Activated naive CD4-positive, alpha-beta T cell (primary cell): ENCODE measurements at places on chromosomes 7 and 10.

DNA sequence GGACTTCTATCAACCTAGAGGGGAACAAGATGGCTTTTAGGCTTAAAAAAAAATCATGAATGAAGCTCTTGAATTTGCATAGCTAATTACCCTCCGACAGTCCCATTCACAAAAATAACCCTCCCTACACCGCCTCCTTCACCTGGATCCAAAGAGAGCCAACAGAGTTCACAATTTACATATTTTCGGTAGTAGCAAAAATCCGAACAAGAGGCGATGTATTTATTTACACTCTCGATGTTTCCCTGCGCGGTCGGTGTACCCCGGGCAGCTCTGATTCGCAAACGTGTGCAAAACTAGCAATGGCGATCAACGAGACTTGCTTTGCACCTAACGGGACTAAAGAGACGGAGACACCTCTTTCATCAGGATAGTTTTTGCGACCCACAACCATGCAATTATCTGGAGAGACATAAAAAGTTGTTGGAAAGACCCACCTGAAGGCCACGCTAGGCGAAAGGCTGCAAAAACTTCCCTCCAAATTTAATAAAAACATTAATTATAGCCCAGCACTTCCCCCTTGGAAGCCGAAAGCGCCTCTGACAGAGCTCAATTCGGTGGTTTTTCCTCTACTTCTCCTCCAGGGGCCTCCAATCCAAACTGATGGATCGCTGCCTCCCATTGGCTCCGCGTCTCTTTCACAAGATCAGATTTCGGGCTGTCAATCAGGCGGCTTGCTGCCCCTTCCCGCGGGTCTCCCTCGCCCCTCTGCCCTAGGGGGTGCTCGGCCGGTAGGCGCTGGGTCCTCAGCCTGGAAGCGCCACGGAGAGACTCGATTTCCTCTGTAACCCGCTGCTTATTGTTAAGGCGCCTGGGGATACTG lies at the start of gene ETV1:
Gene ETV1, minus strand, starts transcription at position 541 of the 823 bp plus-strand sequence. CDS start 614 bp downstream, outside the sequence.
- DNase-seq = no peak

- DNase-seq = no peak
Measured at GRCh38 chr10:2682491-2682890, 384.9 kb upstream of the PFKP start.

DNA sequence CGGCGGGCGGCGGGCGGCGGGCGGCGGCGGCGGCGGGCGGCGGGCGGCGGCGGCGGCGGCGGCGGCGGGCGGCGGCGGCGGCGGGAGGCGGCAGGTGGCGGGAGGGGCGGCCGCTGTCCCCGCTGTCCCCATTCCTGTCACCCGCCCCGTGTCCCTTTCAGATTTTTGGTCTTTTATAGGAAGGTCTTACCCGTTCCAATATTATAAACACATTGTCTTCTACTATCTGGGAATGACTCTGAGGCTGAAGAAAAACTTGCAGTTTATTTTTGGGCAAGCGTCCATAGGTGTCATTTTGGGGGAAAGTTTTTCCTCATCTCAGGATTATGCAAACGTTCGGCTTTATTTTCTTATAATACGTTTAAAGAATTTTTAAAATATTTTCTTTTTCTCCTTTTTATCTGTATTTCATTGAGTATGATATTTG lies 578 bp downstream of the ZNF713 start:
- no peak for DNase-seq

DNA sequence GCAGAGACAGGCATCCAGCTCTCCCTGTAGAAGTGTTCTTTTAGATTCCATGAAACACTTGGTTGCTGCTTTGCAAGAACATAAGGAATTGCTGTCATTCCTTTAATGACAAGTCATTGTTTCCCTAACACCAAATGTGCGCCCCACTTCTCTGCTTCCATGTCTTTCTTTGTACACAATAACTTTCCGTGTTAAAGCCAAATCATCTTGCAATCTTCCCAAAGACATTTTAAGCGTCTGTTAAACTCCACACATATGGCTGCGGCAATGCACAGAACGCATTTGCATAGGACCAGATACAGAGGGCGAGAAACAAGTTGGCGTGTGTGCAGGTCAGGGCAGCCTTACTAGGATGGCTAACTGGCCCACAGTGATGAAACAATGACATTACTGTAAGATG lies 399.3 kb upstream of the PRKCQ start:
- DNase-seq = no peak

DNA sequence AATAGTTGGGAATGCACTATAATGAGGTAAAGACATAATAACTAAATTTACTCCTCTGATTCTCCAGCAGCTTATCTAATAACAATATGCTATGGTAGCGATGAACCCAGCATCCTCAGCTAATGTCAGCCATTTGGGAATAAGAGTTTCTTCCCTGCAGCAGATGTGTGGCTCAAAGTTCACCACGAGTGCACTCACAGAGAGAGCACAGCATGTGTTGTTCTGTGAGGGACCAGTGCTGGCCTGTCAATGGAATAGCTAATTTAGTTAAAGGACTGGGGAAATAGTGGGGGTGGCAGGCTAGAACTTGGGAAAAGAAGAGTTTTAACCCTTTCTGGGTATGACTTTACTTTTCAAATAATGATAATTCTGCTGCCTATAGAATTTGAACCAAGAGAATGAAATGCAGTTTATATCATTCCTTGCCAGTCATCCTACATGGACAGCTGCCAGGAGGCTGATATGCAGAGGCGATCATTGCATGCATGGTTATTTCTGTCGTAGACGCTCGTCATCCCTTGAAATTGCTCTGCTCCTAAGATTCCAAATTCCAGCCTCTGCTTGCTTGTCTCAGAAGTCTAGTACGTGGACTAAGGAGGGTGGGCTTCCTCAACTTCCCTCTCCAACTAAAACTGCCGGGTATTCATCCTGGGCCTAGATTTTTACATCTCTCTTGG lies 355.6 kb downstream of the RNLS start:
- DNase-seq = no peak

DNA sequence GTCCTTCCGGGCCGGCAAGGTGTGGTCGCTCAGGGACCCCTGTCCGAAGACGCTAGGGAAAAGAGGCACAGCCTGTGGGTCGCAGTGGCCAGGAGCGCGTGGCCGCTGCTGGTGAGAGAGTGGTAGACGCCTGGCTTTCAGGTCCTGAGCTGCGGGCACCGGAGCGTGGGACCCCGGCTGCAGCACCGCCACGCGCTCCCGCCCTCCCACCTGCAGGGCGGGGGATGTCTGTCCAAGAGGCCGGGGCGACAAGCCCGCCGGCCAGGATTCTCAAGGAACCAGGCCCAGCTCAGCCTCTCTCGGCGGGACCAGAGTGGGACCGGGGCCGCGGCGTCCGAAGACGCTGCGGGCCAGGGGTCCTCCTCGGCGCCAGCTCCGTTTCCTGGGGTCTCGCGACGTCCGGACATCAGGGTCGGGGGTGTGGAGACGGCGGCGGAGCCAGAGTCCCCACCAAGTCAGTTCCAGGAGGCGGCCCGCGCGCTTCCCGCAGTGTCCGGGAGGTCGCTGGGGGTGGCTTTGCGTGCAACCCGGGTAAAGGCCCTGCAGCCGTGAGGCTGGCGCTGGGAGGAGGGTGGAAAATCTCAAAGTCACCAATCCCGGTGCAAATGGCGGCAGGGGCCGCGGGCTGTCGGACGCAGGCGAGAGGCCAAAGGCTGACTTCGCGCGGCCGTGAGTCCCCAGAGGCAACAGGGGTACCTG lies 5.5 kb downstream of the ZNF503 start:
- DNase-seq = no peak
